ENCODE measurements at places on chromosomes 7 and 10.

- DNase-seq: no peak
Measured at GRCh38 chr10:75555323-75555722, 123.9 kb downstream of the LRMDA start.

DNA sequence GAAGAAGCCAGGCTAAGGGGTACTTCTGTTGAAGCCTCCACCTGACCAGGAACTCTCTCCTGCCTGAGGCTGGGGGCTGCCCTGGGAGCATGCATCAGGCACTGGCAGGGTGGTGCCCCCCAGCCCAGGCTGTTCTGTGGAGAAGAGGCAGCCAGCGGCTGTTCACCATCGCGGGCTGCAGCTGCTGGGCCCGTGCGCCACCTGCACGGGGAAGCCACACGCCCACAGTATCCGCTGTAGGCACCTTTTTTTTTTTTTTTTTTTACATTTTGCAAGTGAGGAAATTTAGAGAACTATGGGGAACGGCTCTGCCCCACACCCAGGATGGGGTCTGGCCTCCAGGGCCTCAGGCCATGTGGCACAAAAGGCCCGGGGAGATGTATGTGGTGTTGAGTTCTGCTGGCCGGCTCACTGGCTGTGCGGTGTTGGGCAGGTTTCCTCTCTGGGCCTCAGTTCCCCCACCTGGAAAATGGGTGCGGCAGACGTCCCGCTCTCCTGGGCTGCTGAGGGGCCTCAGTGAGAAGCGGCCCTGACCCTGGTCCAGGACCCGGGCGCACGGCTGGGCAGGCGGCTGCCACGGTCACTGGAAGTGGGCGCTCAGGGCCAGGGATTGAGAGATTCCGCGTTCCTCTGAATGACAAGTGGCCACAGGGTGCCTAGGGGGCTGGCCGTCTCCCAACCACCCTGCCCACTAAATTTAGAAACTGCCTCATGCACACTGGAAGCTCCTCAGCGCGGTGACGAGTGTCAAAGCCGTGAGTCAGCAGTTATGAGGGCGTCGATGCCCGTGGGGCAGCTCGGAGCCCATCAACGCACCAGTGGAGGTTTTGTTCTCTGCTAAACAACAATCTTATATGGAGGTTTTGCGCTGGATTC lies 8.8 kb upstream of the INTS1 start:
- peak; percentile 74 for DNase-seq

DNA sequence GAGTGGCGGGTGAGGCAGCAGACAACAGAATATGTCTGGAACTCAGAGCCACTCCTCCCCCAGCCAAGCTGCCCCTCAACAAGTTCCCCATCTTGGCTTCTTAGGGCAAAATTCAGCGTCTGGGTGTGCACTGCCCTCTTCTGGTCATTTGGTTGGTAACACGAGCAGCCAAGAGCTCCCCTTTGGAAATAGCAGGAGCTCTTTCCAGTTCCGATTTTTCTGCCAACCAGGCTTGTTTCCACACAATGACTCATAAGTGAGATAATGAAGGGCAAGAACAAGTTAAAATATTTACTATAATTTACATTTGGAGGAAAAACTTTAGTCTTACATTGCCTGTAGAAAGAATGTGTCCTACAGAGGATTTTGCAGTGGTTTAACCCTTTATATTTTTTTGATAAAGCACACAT lies 70.5 kb downstream of the ADCYAP1R1 start:
- peak; percentile 85 for DNase-seq

DNA sequence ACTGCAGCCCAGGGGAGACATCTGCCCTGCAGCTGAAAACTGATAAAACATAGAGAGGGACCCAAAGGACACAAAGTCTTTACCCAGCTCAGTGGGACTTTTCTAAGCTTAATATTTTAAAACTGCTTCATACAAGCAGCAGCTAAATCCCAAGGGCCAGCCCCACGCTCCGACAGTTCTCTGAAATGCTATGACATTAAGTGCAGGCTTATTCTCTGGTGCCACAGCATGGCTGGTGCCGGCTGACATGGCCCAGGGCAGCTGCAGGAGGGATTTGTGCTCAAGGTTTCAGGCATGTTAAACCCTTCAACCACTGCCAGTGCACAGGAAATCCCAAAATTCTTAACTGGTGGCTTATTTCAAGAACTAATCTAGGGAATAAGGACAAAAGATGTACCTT lies 170.9 kb downstream of the PARD3 start:
- DNase-seq: no peak

DNA sequence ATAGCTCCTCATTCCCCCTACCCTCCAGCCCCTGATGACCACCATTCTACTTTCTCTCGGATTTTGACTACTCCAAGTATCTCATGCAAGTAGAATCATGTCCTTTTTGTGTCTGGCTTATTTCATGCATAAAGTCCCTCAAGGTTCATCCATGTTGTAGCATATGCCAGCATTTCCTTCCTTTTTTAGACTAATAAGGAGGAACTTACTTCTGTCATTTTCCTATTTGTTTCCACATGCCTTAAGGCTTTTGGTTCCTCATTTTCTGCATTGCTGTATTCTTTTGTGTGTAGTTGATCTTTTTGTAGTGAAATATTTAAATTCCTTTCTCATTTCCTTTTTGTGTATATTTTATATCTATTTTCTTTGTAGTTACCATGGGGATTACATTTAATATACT lies 376.9 kb downstream of the CALN1 start:
- no peak for DNase-seq

GRCh38 chr7:148590471-148590870 lies at the start of gene C7orf33:
Gene C7orf33, plus strand, starts transcription at chr7:148590766. Its CDS starts 160 bp downstream, at chr7:148590926.
- no peak for DNase-seq

DNA sequence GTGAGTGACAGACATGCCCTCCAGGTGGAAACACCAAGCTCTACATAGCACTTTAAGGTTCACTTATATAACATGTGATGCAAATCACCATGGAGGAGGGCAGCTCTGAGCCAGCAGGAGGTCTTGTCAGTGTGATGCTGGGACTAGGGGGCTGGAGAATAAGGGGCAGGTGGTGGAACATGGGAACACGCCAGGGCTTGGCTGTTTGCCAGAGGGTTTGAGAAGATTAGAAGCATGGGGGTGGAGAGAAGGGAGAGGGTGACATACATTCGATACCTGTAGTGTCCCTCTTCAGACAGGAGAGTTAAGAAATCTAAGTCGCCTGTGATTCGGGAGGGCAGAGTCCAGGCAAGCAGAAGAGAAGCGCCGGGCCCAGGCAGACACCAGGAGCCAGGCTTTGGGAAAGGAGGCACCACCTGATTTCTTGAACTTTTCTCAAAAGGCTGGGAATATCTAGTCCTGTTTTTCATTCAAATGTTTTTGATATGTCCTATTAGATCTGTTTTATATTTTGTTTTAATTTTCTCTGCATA lies 16.9 kb upstream of the LAMB4 start:
- DNase-seq: no peak

DNA sequence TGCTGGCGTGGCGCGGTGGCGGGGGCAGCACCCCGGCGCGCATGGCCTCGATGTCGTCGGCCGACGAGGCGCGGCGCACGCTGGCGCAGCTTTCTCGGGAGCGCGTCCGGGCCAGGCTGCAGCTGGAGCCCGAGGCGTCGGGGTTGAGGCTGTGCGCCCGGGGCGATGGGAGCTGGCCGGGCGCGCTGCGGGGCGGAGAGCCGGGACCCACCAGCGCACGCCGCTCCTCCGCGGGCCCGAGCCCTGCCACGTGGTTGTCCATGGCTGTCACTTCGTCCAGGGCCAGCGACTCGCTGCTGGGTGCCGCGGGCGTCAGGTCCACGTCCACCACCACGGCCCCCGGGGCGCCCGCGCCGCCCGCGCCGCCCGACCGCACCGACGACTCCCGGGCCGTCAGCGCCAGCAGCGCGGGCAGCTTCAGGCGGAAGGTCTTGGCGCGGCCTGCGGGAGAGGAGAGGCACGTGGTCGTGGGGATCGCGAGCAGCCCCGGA lies 20.0 kb downstream of the KCNH2 start:
- DNase-seq: no peak

DNA sequence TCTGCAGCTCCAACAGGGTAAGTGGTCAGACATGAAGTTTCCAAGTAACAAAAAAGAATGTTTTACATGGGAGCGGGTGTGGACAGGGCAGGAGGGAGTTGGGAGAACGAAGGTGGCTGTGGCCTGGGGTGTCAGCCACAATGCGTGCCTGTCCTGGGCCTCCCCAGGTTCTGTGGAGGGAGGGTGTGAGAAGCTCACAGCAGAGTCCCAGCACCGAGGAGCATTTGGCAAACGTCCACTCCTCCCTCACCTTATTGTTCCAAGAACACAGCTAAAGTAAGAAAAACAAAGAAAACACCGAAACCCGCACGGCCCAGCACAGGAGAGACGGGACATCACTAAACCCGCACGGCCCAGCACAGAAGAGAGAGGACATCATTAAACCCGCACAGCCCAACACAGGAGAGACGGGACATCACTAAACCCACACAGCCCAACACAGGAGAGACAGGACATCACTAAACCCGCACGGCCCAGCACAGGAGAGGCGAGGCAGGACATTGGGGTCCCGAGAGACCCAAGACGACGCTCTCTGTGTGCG lies 226.4 kb downstream of the MAD1L1 start:
- DNase-seq: no peak
